Bone marrow (tissue), 2 donors: ENCODE measurements at places on chromosomes 2 and 18.

DNA sequence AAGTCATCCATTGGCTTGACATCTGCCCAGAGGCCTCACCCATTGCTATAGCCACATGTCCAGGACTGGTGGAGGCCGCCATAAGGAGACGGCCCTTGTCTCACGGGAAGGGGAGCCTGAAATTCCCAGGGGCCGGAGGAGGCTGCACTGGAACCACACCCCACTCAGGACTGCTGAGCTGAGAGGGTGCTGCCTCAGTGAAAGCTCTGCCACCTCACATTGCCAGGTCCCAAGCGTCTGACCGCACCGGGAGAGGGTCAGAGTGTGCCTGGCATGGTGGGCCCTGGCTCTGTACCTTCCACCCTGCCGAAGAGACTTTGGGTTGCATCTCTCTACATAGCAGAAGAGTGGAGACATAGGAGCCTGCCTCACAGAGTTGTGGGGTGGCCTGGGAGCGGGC lies 134.1 kb upstream of the GLI2 start:
- DNase-seq, result no peak

GRCh38 chr2:167860082-167860481 lies 387.3 kb downstream of the STK39 start:
- no peak for DNase-seq

DNA sequence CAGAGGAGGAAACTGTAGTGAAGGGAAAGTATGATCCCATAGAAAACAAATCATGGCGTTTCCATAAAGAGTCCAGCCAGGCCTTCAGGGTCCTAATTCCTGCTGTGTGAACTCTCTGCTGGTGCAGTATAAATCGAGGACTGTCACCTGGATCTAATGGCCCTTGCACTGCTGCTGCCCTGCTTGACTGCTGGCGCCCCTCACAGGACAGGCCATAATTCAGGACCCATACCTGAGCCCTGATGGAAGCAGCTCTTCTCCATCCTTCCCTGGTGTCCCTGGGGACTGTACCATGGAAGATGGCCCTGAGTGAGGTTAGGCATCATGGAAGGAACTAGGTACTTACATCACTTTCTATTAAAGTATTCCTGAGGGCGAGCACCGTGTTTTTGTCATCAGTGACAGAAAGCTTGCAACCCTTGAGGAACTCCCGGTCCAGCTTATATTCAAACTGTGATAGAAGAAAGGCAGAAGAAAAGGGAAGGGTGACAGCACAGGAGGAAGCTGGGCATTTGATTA lies 116.9 kb downstream of the RIF1 start:
- no peak for DNase-seq

GRCh38 chr2:171330155-171330956 lies 103.4 kb downstream of the METTL8 start:
- DNase-seq, result no peak

DNA sequence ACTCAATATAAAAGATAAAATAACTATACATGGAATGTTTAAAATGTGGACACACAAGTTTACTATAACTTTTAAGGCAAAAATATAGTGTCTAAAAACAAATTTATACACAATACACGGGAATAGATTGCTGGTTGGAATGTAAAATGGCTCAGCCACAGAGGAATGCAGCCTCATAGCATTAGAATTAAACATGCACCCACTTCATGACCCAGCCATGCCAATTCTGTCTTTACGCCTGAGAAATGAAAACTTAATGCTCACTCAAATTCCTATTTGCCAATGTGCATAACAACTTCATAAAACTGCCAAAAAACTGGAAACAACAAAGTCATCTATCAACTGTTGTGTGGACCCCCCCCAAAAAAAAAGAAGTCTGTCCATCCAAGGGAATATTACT lies 1006.6 kb upstream of the POU3F3 start:
- no peak for DNase-seq

GRCh38 chr18:44793194-44793593 lies 112.5 kb downstream of the SETBP1 start:
- no peak for DNase-seq

GRCh38 chr2:128449226-128450061 lies 130.8 kb upstream of the HS6ST1 start:
- no peak for DNase-seq

- peak; percentile 42 for DNase-seq
Observed at GRCh38 chr18:3603421-3604234, 153.7 kb downstream of the TGIF1 start.

- DNase-seq, result no peak
Observed at GRCh38 chr2:130241041-130241707, 42.9 kb upstream of the TUBA3E start.

DNA sequence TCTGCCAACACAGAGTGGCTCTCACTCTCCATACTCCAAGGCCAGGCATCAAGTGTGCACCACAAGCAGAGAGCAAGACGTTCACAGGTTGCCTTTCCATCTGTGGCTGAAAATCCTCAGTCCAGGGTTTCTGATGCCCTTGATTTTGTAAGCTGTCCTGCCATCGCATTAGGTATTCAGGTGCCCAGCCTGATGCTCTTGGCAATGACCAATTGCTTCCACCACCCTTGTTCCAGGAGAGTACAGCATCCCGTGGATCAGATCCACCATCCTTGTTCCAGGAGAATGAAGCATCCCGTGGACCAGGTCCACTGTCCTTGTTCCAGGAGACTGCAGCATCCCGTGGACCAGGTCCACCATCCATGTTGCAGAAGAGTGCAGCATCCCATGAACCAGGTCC lies 133.4 kb upstream of the GPC1 start:
- DNase-seq, result no peak

- no peak for DNase-seq
Observed at GRCh38 chr2:122105877-122106206, 350.4 kb downstream of the TSN start.

GRCh38 chr18:26792661-26793060 lies 72.8 kb downstream of the AQP4 start:
- DNase-seq, result no peak

DNA sequence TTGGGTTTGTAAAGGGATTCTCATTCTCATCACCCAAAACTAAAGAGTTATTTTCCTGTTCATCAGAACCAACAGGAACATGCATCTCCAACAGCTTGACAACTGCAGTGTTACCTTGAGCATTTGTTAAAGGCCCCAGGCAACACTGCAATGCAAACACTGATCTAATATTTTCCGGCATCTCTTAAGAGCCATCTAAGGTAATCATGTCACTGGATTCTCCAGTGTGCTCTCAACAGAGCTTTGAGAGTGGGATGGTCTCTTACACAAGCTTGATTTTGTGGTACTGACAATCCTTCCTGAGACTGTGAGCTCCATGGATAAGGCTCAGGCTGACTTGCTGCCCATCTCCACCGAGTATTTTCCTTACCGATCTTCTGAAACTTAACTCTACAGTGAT lies 90.5 kb upstream of the ITGB6 start:
- no peak for DNase-seq

- DNase-seq, result no peak
Observed at GRCh38 chr18:8413189-8413588, 196.0 kb upstream of the RAB12 start.

DNA sequence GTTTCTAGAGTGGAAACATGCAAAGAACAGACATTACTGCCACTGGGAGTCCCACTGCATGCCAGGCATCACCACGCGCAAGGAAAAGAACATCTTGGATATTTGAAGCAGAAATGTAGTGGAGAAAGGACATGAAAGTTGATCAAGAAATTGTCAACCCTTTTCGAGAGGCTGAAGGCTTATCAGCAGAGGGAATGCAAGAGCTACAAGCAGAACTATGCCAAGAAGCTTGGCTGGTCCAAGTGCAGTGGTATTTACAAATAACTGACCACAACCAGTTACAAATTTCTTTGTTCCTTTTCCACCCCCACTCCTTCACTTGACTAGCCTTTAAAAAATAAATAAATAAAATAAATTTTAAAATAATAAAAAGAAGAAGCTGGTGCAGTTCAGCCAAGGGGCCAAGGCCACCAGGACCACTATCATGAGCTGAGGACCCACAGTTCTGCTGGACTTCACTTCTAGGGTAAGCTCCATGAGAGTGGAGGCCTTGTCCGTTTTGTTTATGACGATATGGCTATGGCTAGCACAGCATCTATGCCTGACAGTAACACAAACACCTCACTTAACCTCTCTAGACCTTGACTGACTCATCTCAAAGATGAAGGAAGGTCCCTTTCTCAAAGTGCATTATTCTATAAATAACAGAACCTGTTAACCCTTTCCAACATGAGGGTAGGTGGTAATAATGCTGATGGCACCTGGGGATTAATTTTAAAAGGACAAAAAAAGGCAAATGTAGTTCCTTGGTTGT lies 20.9 kb downstream of the MARCHF4 start:
- no peak for DNase-seq

- no peak for DNase-seq
Observed at GRCh38 chr2:197281421-197281820, 29.2 kb downstream of the ANKRD44 start.

DNA sequence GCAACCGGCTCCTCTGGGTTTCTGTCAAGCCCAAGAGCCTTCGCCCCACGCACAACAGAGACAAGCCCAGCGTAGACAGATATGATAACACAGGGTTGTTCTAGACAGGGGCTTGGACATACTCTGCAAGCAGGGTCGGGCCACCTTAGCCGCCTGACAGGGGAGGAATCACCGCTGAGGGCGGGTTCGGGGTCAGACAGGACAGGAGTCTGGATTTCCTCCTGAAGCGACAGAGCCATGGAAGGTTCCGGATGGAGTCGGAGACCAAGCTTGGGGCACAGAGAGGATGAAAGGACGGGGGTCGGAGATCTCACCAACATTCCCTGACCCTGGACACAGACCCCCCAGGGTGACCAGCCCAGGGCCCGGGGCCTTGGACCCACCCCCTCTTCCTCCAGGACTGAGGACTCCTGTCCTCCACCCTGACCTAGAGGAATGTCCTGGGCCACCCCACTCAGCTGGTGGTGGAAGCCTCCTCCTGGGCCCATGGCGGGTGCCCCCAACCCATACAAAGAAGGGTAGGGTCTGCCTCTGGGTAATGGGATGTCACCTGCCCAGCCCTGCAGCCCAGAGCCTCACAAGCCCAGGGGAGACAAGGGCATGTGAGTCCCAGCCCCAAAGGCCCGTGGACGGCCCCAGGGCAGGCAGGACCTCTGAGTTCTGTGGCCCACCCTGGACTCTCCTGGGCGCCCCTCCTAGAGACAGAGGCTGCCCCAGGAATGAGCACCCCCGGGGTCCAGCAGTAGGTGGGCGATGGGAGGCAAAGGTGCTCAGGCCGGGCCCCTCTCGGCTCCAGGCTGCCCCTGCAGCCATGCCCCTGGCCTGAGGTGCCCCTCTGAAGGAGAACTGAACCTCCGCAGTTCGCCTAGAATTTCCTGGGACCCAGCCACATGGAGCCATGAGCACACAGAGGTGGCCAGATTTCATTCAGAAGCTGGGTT lies 44.1 kb upstream of the GPC1 start:
- DNase-seq, result no peak

GRCh38 chr2:117958186-117958585 lies 55.7 kb downstream of the CCDC93 start:
- no peak for DNase-seq

GRCh38 chr18:11367351-11367750 lies 218.0 kb upstream of the PIEZO2 start:
- no peak for DNase-seq

DNA sequence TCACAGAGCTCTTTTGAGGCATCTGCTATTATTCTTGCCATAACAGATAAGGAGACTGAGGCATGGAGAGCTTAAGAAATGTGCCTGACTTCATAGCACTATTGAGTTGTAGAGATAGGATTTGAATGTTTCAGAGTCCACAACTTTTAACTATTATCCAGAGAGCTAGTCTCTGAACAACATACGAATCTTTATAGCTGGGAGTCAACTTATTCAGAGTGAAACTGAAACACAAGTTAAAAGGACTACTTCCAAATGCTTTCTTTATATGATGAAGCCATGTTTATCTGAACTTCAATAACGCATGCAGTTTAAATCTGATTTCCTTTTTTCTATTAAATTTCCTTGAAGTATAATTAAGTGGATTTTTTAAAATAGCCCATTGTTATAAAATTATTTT lies 268.8 kb downstream of the IKZF2 start:
- no peak for DNase-seq

DNA sequence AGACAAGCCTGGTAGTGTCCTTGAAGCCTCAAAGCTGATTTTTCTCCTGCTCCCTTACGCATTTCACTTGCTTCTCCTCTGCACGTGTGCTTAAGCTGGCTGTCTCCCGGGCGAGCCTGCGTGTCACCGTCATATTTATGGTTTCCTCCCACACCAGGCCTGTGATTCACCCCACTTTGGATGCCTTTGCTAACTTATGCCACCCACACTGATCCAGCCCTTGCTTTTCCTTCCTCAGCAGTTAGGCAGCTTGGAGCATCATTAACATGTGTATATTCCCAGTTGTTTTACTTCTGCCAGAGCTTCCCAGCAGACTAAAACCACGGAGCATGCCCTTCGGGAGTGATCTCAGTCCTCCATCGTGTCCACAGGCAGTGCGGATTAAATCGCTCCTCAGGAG lies 2.2 kb downstream of the ST3GAL5 start:
- no peak for DNase-seq

DNA sequence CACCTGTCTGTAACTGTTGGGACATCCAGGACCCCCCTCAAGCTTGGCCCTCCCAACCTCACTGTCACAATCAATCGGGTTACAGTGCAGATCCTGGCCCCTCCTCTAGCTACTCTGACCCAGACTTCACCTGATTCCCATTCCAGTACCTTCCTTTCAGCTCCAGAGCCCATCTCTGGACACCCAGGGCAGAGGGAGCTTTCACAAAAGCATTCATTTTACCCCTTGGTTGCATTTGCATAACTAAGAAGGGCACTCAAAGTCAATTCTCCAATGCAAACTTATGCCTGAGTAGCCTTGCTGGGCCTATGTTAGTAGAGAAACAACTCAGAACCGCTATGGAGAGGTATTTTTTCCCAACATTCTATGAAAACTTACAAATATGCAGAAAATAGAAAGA lies 7.4 kb downstream of the ZAP70 start:
- DNase-seq, result no peak

- no peak for DNase-seq
Observed at GRCh38 chr2:85234868-85235267, 92.9 kb downstream of the TGOLN2 start.

DNA sequence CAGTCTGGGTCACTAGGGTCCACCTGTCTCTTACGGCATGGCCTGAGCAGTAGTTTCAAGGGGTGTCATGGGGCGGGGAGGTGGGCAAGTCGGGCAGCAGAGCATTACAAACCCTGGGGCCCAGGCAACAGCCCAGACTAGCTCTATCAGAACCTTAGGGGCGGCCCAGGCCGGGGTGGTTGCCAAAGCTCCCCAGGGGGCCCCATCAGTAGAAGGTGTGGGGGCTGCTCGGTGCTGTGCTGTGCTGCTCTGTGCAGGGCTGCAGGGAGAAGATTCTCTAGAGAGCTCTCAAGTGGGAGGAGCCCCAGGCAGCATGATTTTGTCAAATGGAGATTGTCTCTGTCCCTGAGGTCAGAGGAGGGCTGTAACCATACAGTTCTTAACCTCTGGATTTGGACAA lies 36.4 kb upstream of the SLC14A1 start:
- DNase-seq, result no peak
